ENCODE measurements at places on chromosomes 12 and 14.

GRCh38 chr14:63032641-63033040 lies 12.6 kb downstream of the KCNH5 start:
- DNase-seq, result no peak

DNA sequence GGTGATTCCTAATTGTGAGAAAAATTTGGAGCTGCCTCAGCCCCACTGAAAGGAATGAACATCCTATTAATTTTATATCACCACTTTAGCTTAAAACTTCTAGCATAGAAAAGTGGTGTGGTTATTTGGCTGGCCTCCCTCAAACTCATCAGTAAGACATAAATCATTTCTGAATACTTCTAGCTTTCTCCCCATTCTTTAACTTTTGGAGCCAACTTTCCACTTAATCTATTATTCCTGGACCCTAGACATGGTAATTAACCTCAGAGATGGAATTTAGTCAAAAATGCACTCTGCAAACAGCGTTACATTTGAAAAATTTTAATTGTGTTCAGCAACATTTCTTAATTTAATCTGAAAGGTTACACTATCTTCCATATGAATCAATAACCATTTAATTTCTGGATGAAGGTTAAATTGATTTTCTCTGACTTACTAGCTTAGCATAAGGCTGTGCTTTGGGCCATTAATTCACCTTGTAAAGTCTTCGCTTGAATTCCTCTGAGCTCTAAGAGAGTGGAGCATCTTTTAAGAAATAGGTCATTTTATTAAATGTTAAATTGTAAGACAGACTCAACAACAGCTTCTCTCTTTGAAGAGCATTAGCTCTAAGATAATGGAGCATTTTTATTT lies 753.6 kb upstream of the STXBP6 start:
- no peak for DNase-seq

GRCh38 chr14:70527501-70528105 lies 7.2 kb downstream of the ADAM20 start:
- DNase-seq, result no peak

DNA sequence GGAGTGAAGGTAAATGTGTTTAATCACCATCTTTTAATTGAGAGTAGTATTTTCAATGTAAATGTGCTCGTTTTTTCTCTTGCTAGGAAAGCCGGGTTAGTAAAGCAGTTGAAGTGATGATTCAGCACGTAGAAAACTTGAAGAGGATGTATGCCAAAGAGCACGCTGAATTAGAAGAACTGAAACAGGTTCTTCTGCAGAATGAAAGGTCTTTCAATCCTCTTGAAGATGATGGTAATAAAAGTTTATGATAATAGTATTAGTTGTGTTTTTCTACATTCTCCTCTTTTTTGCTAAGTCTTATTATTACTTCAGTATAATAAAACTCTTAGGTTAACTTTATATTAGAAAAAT lies 93.9 kb downstream of the DNAI7 start:
- DNase-seq, result no peak

- no peak for DNase-seq
These were observed 204.4 kb downstream of the SLC25A21 start for GRCh38 chr14:36967892-36968555.

- no peak for DNase-seq
These were observed 694.3 kb upstream of the MGAT4C start for GRCh38 chr12:86950444-86950843.
